ENCODE measurements at places on chromosomes 2 and 18.

DNA sequence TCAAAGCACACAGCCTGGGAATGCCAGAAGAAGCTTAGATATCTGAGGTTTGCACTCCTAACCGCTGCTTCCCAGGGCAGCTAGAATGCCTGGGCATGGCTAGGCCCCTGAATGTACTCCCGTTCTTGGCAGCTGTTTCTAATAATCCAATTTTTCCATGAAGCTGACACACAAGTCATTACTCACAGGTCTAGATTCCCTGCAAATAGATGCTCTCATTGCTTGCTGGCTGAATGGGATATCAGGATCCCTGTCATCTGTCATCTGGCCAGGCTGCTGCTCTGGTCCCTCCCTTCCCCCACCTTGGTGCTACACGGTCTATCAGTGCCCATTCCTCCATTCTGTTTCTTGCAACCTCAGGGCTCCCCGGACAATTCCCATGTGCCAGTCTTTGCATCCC is 40.7 kb upstream of the TEX51 start:
- DNase-seq: no peak

GRCh38 chr2:169716238-169716886 is 17.3 kb upstream of the KLHL23 start:
- no peak for DNase-seq

GRCh38 chr2:232460171-232460570 is 4.2 kb downstream of the ALPI start:
- DNase-seq: no peak

GRCh38 chr2:219706823-219707281 is 79.4 kb downstream of the SLC4A3 start:
- no peak for DNase-seq

GRCh38 chr2:200761266-200761665 is 50.4 kb upstream of the BZW1 start:
- DNase-seq: no peak

DNA sequence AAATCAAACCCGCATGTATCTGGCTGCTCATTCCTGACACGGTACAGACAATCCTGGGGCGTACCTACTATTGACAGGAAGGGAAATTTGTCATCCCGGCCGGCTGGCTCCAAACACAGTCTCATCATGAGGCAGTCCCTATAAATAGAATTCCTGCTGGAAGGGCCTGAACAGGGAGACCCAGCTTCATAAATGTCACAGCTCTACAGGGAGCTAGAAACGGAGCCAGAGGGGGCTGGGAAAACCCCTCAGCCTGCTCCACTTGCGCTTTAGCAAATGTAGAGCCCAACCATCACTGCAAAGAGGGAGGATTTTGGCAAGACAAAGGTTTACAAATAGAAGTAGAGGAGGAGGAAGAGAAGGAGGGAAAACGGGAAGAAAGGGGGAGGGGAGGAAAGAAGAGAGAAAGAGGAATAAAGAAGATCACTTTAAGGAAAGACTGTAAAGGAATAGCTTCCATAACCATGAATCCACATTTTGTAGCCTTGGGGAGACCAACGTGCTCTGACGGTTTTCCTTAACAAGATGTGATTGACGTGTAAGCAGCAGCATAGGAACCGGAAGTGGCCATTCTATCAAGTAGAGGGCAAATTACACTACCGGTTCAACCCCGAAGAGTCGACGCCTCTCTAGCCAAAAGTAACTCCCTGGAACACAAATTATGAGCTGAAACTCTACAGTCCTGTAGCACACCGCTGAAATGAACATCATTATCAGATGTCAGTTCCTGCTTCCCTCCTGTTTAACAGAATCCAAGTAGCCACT is 56.8 kb upstream of the TTN start:
- DNase-seq: no peak

GRCh38 chr2:11073251-11073650 is 82.0 kb upstream of the SLC66A3 start:
- peak; percentile 42 for DNase-seq

- DNase-seq: no peak
Measured at GRCh38 chr2:99072551-99072950, 69.0 kb upstream of the C2orf15 start.

DNA sequence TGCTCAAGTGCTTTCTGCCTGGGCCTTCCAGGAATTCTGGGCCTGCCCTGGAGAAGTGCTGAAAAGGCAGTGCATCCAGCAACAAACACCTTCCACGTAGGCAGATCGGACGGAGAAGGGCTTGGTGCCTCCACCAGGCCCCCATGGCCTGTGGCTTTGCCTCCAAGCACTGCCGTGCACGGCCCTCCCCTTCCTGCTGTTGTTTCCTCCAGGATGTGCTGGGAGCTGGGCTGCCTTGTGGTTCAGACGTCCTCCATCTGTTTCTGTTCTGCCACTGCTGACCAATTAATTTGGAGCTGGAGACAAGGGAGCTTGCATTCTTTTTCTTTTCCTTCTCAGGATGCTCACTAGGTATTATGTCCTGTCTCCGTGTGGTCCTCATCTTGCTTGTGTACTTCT is 197.0 kb downstream of the HRH4 start:
- DNase-seq: no peak

DNA sequence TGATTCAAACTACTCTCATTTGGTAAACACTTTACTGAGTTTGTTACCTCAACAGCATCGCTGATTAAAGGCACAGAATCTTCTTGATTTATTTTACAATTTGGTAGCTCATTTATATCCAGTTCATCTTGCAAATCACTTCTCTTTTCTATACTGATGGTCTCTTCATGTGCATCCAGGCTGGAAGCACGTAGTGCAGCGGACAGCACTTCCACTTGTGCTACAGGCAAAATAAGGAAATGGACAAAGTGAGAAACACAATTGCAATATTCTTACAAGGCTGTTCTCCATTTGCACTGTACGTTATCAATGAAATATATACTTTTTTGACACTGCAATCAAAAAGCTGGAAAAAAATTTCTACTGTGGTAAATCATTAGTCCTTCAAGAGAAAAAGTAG is 51.0 kb downstream of the PPP4R1 start:
- no peak for DNase-seq

DNA sequence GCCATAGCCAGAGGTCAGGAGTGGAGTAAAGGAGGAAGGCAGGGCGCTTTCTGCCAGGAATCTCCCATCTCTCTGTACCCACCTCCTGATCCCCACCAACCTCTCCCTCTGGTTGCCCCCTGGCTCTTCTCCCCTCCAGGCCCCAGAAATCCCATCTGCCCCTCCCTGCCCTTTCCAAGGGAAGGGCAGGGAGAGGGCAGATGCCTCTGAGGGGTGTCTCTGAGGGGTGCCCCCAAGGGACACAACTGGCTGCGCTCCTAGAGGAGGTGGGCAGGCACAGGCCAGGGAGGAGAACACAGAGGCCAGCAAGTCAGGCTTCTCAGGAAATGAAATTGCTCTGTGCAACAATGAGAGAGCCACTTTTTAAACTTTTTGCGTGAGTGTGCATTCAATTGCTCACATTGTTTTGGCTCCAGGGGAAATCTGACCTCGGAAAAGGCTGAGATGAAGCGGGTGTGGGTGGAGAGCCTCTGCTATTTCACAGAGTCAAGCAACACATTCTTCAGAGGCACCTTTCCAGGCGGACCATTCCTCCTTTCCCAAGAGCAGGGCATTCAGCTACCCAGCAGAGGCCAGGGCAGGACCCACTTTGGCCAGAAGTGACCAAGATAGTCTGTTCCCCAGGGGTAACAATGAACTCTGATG is 125.5 kb downstream of the SMAD7 start:
- DNase-seq: no peak

DNA sequence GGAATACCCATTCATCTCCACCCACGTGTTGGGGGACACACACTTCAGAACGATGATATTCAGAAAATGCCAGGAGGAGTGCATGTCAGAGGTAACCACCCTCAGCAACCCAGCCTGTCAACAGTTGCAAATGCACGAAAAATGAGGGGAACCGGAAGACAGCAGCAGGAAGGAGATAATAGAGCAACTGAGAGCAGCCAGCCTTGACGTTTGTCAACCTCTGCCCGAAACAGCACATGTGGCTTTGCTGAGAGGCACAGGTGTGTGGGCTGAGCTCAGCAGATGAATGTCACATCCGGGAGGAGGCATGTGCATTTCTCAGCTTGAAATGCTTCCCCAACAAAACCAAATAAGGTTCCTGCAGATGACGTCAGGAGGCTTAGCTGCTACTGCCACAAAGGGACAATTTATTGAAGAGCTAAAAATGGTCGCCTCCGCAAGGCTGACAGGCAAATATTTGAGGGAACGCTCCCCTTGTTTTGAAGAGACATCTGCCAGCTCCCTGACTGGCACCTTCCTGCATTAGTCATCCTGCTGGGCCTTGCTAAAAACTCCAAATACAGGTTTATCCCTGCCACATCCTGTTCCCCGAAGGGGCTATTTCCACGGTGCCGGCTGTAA is 419.0 kb downstream of the NBAS start:
- no peak for DNase-seq

GRCh38 chr18:75654851-75655751 is 227.6 kb upstream of the SMIM21 start:
- no peak for DNase-seq

GRCh38 chr2:239157771-239158170 is 243.0 kb downstream of the HDAC4 start:
- DNase-seq: peak; percentile 76

DNA sequence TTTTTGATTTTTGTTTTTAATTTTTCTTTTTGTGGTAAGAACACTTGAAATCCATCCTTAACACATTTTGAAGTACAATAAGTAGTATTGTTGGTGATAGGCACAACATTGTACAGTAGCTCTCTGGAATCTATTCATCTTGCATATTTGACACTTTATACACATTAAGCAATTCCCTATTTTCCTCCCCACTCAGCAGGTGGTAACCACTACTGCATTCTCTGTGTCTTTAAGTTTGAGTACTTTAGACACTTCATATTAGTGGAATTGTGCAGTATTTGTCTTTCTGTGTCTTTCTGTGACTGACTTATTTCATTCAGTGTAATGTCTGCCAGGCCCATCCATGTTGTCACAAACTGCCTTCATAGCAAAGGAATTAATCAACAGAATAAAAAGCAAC is 471.7 kb upstream of the CDH20 start:
- no peak for DNase-seq

DNA sequence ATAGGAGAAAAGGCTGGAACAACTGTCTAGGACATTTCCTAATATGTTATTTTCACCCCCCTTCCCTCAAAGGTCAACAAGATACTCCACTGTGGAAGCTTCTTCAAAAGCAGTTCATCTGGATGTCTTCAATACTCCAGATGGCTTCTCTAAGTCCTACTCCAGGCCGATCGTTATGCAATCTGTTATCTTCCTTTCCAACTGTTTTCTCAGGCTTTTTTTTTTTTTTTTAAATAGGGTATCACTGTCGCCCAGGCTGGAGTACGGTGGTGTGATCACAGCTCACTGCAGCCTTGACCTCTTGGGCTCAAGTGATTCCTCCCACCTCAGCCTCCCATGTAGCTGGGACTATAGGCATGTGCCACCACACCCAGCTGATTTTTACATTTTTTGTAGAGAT is 26.3 kb downstream of the ATP8B1 start:
- no peak for DNase-seq

DNA sequence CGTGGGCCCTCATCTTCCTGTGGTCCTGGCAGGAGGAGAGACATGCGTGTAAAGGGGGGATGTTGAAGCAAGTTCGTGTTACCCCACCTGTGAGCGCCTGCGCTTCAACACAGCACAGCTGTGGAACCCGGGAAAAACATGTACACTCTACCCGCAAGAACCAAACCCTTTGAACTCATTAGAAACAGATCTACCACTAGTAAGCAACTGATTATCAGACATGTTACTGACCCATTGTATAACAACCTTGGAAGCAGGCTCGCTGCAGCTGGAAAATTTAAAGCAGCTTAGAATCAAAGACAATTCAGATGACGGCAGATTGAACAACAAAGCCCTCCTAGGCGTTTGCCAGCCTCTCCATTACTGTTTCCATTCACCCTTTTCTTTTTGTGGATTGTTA is 771.7 kb upstream of the SALL3 start:
- DNase-seq: no peak

DNA sequence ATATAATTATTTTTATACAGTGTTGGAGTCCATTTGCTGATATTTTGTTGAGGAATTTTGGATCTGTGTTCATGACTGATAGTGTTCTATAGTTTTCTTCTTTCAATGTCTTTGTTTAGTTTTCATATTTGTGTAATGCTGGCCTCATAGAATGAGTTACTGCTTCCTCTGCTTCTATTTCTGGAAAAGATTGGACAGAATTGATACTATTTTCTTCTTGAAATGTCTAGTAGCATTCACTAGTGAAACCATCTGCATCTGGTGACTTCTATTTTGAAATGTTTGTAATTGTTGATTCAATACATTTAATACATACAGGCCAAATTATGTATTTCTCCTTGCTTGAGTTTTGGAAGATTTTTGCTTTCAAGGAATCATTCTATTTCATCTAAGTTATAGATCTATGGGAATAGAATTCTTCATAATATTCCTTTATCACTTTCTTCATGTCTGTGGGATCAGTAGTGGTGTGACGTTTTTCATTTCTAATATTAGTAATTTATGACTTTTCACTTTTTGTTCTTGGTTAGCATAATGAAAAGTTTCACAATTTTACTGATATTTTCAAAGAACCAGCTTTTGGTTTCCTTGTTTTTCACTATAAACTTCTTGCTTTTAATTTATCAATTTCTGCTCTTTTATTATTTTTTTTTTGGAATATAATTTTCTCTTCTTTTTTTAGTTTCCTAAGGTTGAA is 509.9 kb upstream of the VRK2 start:
- DNase-seq: no peak

- peak; percentile 57 for DNase-seq
Measured at GRCh38 chr2:60707750-60708371, 48.2 kb upstream of the PAPOLG start.

DNA sequence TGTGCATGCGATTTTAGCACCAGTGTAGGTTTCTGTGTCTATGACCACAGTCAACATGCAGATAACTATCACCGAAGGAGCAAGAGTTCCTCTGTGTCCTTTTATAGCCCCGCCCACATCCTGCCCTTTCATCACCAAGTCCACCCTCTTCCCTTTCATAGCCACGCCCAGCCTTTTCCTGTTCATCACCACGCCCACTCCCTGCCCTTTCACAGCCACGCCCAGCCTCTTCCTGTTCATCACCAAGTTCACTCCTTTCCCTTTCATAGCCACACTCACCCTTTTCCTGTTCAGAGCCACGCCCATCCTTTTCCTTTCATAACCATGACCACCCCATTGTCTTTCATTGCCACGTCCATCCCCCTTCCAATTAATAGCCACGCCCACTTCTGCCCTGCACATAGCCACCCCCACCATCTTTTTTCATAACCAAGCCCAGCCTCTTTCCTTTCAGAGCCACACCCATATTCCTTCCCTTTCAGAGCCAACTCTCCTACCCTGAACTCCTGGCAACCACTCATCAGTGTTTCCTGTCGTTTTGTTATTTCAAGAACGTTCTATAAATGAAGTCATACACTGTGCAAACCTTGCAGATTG is 273.9 kb downstream of the MYT1L start:
- DNase-seq: peak; percentile 47
